ENCODE measurements at places on chromosomes 3 and 15. TPM values are rescaled to one million over a fixed set of nuclear protein-coding genes. Genes with fewer than 3 reads are reported as not detected.

DNA sequence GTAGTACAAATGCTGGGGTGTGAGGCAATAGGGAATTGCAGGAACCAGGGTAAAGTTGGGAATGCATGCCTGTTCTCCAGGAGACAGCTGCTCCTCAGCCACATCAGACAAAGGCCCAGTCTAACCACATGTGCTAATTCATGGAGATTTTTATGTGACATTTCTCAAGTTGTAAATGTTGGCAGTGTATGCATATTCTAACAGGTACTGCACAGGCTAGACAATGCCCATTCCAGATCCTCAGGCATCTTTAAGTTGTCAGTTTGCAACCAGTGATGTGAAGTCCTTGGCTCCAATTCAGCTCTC is 84.9 kb downstream of the EEFSEC start:
- no peaks in the 10 kb centered on the region for H3K4me1 ChIP-seq
- no peaks in the 10 kb centered on the region for H3K36me3 ChIP-seq
- no peak overlapping the region for H3K4me3 ChIP-seq
- no peak for DNase-seq

- H3K27ac ChIP-seq, result no peak overlapping the region
- no peaks in the 10 kb centered on the region for H3K36me3 ChIP-seq
- no peaks in the 10 kb centered on the region for H3K27me3 ChIP-seq
- no peaks in the 10 kb centered on the region for H3K4me1 ChIP-seq
- no peak overlapping the region for H3K4me3 ChIP-seq
- no peak for DNase-seq
These were observed 9.0 kb upstream of the KLF13 start for GRCh38 chr15:31317421-31318327.

GRCh38 chr3:62954580-62954979 is 79.4 kb upstream of the CADPS start:
- H3K27me3 ChIP-seq, result no peaks in the 10 kb centered on the region
- H3K36me3 ChIP-seq, result no peaks in the 10 kb centered on the region
- no peak overlapping the region for H3K27ac ChIP-seq
- no peak for DNase-seq

DNA sequence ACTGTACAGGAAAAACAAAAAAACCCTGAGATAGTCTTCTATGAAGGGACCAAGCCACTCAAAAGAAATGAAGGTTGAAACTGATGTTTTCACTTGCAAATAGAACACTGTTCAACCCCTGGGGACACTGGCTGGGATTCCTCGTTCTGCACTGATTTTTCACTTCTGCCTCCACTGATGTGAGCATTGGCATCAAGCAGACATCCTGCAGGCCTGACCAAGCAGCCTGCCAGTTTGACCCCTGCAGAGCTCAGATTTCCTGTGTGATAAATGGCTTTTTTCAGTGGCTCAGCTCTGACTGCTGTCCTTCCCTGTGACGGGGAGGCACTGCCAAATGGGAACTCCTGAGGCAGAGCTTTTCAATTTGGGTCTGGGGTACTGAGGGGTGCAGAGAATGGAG is 50.0 kb downstream of the RASGRP1 start:
- no peaks in the 10 kb centered on the region for H3K4me1 ChIP-seq
- H3K36me3 ChIP-seq, result no peaks in the 10 kb centered on the region
- no peak overlapping the region for H3K27ac ChIP-seq
- H3K4me3 ChIP-seq, result no peak overlapping the region
- no peaks in the 10 kb centered on the region for H3K27me3 ChIP-seq
- no peak for DNase-seq

Gene EXD1
- total RNA-seq, result not detected

Gene EFCC1
- total RNA-seq, result 5.2 TPM

Gene BLOC1S6
- 35.0 TPM for total RNA-seq

Gene ZNF860
- total RNA-seq, result 0.26 TPM

Gene RPN1
- 134 TPM for total RNA-seq

Gene WNT5A
- total RNA-seq, result 96.5 TPM
